Naive B cell (primary cell): ENCODE measurements at places on chromosomes 6 and 20. TPM values are rescaled to one million over a fixed set of nuclear protein-coding genes. Genes with fewer than 3 reads are reported as not detected.

DNA sequence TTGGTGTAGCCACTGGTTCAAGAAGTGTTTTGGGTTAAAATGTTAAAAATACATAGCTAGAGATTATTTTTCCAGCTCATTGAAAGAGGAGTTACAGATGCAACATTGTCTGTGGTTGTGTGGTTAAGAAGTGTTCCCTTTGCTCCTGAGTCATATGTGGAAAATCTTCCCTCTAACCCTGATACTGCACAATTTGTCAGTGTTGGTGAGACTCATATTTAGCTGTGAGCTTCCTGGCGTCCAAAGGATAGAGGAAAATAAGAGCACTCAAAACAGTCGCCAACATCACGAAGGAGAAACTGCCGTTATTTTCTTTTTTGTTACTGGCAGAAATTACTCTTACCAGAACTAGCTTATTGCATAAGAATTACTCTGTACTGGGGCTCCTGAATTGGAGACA is 250.4 kb downstream of the CDH4 start:
- H3K4me3 ChIP-seq: no peak overlapping the region
- no peak for DNase-seq
- H3K4me1 ChIP-seq: no peaks in the 10 kb centered on the region
- H3K27me3 ChIP-seq: no peaks in the 10 kb centered on the region

DNA sequence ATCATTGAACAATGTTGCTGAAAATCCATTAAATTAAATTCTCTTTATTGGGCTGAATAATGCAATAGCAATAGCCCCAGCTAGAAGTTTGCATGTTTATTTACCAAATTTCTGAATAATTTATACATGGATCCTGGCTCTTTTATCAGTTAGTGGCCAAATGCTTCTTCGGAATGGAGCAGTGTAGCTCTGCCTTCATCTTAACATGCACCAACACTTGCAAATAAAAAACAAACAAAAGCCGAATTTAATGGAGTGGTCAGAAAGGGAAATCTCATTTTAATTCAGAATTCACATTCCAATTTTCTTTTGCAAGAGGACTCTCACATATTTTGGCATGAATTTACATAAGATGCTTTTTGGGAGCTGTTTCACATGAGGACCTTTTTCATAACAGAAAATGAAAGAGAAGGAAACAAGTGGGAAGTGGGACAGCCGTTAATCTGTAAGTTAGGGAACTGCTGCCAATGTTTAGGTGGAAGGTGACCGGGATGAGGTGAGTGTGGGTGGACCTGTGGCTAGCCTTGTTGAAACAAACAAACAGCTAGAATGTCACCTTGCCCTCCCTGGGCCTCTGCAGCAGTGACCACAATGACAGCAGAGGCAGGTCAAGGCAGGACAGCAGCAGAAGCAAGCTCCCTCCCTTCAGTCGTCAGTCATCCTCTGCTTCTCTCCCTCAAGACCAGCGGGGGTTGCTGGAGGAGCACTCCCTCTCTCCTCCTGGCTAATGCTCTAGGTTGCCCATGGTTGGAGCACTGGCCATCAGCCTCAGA is 73.2 kb downstream of the INSM1 start:
- DNase-seq: no peak
- H3K27ac ChIP-seq: no peak overlapping the region
- no peaks in the 10 kb centered on the region for H3K27me3 ChIP-seq
- H3K4me3 ChIP-seq: no peak overlapping the region
- peaks cover 9% of the 10 kb centered on the region for H3K36me3 ChIP-seq

- peak; percentile 41 for DNase-seq
- H3K36me3 ChIP-seq: no peaks in the 10 kb centered on the region
- H3K4me3 ChIP-seq: peak overlapping the region; percentile 48
- no peak overlapping the region for H3K27ac ChIP-seq
Measured at GRCh38 chr6:30411515-30412207, 66.7 kb downstream of the RPP21 start.

- peaks cover 42% of the 10 kb centered on the region for H3K27me3 ChIP-seq
- peaks cover 4% of the 10 kb centered on the region for H3K4me1 ChIP-seq
- no peak overlapping the region for H3K4me3 ChIP-seq
- no peak overlapping the region for H3K27ac ChIP-seq
- DNase-seq: no peak
Measured at GRCh38 chr20:53212018-53212417, 239.9 kb downstream of the TSHZ2 start.

GRCh38 chr20:62111148-62111547 is 11.1 kb upstream of the LSM14B start:
- DNase-seq: no peak
- no peaks in the 10 kb centered on the region for H3K27me3 ChIP-seq
- H3K36me3 ChIP-seq: peaks cover 51% of the 10 kb centered on the region

- H3K27ac ChIP-seq: no peak overlapping the region
- H3K36me3 ChIP-seq: no peaks in the 10 kb centered on the region
- H3K4me1 ChIP-seq: peaks cover 17% of the 10 kb centered on the region
- H3K27me3 ChIP-seq: no peaks in the 10 kb centered on the region
- DNase-seq: no peak
Measured at GRCh38 chr6:52538901-52539354, 37.9 kb downstream of the TRAM2 start.

DNA sequence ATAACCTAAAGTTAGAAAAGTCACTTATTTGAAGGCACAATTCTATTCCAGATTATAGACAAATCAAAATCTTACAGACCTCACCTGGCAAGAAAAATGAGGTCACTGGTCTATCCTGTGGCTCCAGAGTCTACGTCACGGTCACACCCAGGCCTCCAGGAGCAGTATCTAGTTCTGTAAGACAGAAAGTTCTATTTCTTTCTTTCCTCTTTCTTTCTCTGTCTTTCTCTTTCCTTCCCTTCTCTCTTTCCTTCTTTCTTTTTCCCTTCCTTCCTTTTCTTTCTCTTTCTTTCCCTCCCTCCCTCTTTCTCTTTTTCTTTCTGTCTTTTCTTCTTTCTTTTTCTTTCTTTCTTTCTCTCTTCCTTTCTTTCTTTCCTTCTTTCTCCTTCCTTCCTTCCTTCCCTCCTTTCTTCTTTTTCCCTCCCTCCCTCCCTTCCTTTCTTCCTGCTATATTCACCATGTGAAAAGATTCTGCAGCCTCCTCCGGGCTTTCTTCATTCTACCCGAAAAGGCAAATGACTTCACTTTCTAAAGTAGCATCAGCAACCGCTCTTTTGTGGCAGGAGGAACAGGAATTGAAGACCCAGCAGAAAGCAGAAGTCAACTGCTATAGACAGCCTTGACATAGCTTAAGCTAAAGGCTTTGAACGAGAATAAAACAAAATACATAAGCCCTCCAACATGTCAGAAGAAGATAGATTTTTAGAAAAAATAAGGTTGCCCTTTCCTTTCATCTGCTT is 83.9 kb upstream of the SIRPG start:
- H3K4me1 ChIP-seq: peaks cover 9% of the 10 kb centered on the region
- no peak overlapping the region for H3K4me3 ChIP-seq
- peaks cover 5% of the 10 kb centered on the region for H3K27me3 ChIP-seq
- H3K36me3 ChIP-seq: no peaks in the 10 kb centered on the region
- no peak overlapping the region for H3K27ac ChIP-seq

DNA sequence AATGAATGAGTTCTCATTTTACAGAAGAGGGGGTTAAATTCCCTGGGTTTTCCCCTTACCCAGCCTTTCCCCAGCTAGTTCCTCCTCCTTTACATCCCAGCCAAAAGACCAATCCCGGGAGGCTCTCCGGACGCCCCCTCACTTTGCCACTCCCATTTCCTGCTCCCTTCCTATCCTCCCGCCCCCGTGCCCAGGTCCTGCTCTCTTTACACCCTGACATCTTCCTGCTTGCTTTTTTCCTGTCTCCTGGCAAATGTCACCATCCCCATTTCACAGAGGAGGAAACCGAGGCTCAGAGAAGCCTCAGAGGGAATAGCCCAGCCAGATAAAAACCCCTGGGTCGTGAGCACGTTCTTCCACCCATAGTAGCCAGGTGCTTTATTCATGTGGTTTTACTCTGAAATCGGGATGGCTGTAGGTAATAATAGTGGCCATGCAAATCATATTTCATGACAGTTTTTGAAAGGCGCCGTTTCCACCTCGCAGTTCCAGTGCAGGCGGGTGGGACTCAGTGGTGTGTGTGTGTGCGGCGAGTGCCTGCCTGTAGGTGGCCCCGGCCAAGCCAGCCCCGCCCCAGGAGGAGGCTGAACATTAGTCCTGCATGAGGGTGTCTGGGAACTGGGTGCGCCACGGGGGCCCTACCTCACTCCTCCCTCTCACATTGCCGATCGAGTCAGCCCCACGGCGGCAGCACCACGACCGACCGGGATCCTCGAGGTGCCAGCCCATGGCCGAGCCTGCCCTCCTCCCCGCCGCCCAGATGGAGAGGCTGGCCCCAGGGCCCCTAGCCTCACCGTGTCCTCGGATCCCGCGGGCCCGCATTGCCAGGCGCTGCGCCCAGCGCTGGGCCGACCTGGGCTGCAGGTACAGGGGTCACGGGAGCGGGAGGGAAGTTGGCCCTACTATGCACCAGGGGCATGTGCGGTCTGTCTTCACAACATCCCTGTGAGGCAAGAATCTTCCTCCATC is at the start of gene ARHGAP40:
ARHGAP40 (plus strand) TSS at position 594 of the 969 bp plus-strand sequence.
- H3K27ac ChIP-seq: no peak within 1 kb of the TSS
- H3K4me1 ChIP-seq: peaks cover 6% of the 10 kb centered on the region
- no peak within 1 kb of the TSS for H3K4me3 ChIP-seq
- H3K27me3 ChIP-seq: peaks cover 82% of the 10 kb centered on the region

GRCh38 chr6:125700581-125701353 is 48.7 kb upstream of the HEY2 start:
- peaks cover 3% of the 10 kb centered on the region for H3K4me1 ChIP-seq
- no peaks in the 10 kb centered on the region for H3K36me3 ChIP-seq
- no peak for DNase-seq
- no peak overlapping the region for H3K4me3 ChIP-seq

DNA sequence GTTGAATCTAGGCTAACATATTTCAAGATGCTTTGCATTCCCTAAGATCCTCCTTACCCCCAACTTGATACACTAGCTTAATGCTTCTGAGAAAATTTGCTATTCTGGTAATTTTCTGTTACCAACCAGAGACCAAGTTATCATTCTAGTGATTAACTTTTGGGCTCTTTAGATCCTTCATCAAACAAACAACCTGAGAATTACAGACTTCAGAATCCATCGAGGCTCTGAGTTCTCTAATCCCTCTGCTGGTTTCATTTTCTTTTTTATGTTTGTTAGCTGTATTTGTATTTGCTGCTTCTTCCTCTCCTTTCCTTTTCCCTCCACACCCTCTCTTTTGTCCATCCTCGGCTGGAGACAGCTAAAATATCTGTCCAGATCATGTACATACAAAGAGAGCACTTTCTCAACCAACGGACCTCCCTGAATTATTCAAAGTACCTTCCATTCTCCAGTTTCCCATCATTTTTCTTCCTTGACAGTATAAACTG is 98.7 kb upstream of the RIPOR2 start:
- peak overlapping the region; percentile 79 for H3K4me3 ChIP-seq
- no peaks in the 10 kb centered on the region for H3K36me3 ChIP-seq
- H3K4me1 ChIP-seq: peaks cover 52% of the 10 kb centered on the region
- H3K27ac ChIP-seq: peak overlapping the region; percentile 98

GRCh38 chr6:157607317-157608109 is 215.5 kb upstream of the SNX9 start:
- peak overlapping the region; percentile 73 for H3K4me3 ChIP-seq
- peaks cover 58% of the 10 kb centered on the region for H3K4me1 ChIP-seq
- DNase-seq: peak; percentile 44
- no peaks in the 10 kb centered on the region for H3K36me3 ChIP-seq

DNA sequence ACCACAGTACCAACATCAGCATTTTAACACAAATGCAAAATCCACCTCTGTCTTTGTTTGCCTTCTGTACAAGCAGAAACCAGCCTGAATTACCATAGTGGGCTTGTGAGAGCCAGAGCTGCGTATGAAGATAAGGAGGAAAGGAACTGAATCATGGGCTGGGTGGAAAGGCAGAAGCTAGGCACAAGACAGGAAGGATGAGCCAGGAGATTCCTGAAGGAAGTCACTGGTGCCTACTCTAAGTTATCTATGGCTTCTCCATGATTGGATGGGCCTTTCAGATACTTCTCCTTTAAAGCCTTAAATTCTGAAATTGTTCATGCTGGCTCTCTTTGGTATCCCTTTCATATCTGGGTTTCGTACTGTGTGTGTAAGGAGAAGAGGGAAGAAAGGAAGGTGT is 140.6 kb downstream of the LCA5 start:
- no peak overlapping the region for H3K27ac ChIP-seq
- no peak overlapping the region for H3K4me3 ChIP-seq
- DNase-seq: no peak
- no peaks in the 10 kb centered on the region for H3K27me3 ChIP-seq
- no peaks in the 10 kb centered on the region for H3K36me3 ChIP-seq
- no peaks in the 10 kb centered on the region for H3K4me1 ChIP-seq

DNA sequence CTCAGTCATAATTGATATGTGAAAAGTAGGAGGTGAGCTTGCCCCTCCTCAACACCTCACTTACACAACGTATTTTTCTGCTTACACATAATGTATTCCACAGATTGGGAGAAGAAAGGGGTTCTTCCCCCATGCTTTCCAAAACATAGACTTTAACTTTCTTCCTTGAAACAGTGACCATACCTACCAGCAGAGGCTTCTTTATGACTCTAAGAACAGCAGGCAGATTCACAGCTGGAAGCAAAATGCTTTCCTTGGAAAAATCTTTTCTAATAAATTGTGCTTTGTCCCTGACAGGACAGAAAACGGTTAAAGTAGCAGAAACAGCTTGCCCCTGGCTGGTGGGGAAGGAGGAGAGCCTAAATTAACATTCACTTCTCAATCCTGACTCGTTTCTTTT is 629.1 kb upstream of the IMPG1 start:
- no peaks in the 10 kb centered on the region for H3K36me3 ChIP-seq
- H3K4me1 ChIP-seq: no peaks in the 10 kb centered on the region
- H3K27ac ChIP-seq: no peak overlapping the region
- H3K4me3 ChIP-seq: no peak overlapping the region
- DNase-seq: no peak

DNA sequence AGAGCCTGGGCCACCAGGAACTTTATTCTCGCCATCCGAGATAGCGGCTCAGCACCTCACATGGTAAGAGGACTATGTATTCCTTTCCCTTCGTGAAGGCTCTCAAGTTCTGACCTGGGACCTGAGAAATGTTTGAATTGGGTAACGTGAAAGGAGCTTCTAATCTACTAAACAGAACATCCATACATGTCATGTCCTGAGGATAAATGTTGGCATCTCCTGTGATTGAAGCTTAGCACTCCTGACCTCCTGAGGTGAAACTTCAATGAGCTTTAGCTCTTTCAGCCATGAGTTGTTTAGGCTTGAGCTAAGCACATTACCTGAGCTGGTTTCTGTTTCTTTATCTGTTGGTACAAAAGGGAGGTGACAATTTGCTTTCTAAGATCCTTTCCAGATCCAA is 280.9 kb downstream of the PACRG start:
- no peak overlapping the region for H3K4me3 ChIP-seq
- H3K36me3 ChIP-seq: no peaks in the 10 kb centered on the region
- no peak overlapping the region for H3K27ac ChIP-seq
- no peak for DNase-seq
- no peaks in the 10 kb centered on the region for H3K4me1 ChIP-seq
- H3K27me3 ChIP-seq: no peaks in the 10 kb centered on the region

DNA sequence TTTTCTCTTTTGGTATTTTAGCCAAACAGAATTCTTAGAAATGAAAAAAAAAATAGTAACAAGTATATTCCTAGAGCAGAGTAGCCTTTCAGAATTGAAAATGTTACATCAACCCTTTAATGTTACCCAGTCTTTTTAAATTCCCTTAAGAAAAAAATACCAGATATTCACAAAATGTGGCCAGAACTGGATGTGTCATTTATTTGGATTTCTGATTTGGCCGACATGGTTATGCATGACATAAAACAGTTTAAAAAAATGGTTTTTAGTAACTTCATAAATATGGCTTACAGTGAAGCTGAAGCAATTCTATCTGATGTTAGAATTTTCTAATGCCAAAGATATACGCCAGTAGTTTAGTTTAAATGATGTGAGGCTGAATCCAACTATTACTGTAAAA is 112.0 kb downstream of the ATXN1 start:
- no peak for DNase-seq
- H3K27me3 ChIP-seq: peaks cover 3% of the 10 kb centered on the region
- no peaks in the 10 kb centered on the region for H3K36me3 ChIP-seq
- H3K4me3 ChIP-seq: no peak overlapping the region
- H3K27ac ChIP-seq: no peak overlapping the region

SLC35D3 gene
- polyA plus RNA-seq: not detected

SAMHD1 gene
- 25.1 TPM for polyA plus RNA-seq

PAK5 gene
- not detected for polyA plus RNA-seq
